ENCODE measurements at places on chromosomes 3 and 15.

DNA sequence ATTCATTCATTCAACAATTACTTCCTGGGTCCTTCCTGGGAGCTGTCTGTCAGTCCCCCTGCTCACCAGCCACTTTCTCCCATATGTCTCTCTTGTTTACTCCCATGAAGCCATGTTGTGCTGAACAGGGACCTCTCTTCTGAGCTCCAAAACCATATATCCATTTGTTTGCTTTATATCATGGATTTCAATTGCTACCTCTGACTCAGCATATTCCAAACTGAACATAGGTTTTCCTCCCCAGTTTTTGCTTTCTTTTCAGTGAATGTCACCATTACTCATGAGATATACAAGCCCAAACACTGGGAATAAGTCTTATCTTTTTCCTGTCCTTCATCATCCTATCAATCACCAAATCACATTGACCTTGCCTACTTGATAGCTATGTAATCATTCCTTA lies 152.5 kb upstream of the P2RY1 start:
- no peak for DNase-seq

GRCh38 chr3:7205962-7206361 lies 345.0 kb downstream of the GRM7 start:
- DNase-seq: no peak

- DNase-seq: no peak
Measured at GRCh38 chr3:133855002-133855370, 40.7 kb downstream of the RAB6B start.

GRCh38 chr15:78272316-78272715 lies 8.0 kb downstream of the DNAJA4 start:
- no peak for DNase-seq

- no peak for DNase-seq
Measured at GRCh38 chr15:83794209-83794608, 140.3 kb downstream of the ADAMTSL3 start.

GRCh38 chr3:146818866-146819265 lies 213.7 kb upstream of the PLSCR5 start:
- DNase-seq: no peak

GRCh38 chr3:14804835-14805780 lies 13.7 kb upstream of the FGD5 start:
- DNase-seq: no peak

- DNase-seq: no peak
Measured at GRCh38 chr3:128076483-128077201, 24.4 kb downstream of the SEC61A1 start.

DNA sequence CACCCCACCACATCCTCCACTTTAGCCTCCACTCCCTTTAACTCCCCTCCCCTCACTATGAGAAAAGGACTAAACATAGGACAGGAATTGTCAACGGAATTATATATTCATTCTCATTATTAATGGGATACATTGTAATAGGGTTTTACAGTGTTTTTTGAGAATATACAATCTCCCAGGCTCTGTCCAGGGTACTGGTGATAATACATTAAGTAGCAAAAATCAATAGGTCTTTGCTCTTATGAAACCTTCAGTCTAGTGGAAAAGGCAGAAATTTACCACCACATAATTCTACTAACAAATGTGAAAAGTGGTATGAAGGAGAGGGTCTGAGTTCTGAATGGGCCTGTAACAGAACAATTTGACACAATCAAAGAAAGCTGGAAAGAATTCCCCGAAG lies 28.2 kb upstream of the IGSF11 start:
- no peak for DNase-seq

DNA sequence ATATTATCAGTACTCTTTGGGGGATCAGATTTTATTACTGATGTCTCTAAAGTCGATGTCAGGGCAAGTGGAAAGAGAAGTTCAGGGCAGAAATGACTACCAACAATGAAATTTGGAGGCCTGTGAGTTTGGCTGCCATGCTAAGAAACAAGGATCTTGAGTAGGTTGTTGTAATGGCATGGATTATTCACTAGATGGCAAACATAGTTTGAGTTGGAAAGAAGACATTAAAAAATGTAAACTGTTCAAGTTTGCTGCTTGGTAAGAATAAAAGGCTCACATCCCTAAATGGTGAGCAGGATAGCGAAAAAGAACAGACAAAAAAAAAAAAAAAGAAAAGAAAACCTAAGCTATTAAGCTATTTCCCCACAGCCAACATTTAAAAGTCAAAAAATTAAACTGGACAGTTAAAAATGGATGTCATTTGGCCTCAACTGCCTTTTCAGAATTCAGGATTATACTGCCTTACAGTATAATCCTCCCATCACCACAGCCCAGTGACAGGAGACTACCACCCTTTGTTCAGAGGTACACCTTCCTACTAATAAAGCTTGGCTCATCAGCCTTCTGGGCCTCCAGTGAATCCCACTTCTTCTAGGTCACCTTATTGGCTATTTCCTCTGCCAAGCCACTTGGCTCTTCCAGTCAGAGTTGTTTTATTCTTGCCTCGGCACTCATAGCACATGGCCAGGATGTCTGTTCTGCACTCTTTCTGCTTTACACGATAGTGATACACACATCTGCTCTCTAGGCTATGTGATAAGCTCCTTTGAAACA lies 163.7 kb downstream of the PLD1 start:
- DNase-seq: no peak

- DNase-seq: no peak
Measured at GRCh38 chr15:61314427-61314826, 85.3 kb upstream of the RORA start.

DNA sequence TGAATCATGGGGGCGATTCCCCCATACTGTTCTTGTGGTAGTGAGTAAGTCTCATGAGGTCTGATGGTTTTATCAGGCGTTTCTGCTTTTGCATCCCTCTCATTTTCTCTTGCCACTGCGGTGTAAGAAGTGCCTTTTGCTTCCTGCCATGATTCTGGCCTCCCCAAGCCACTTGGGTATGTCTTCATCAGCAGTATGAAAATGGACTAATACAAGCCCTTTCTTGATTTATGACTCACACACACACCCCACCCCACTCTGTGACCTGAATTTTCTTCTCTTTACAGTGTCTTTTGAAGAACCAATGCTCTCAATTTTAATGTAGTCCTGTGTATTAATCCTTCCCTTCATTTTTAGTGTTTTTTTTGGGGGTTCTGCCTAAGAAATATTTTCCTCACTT lies 244.8 kb downstream of the PLCL2 start:
- no peak for DNase-seq

- no peak for DNase-seq
Measured at GRCh38 chr3:54307566-54308180, 185.3 kb downstream of the CACNA2D3 start.

GRCh38 chr15:85430406-85431204 lies 50.2 kb downstream of the AKAP13 start:
- DNase-seq: no peak

GRCh38 chr3:171980578-171981270 lies 58.7 kb upstream of the FNDC3B start:
- DNase-seq: no peak

Measured in stimulated activated CD8-positive, alpha-beta memory T cell treated with anti-CD3 and anti-CD28 coated beads, Interleukin-4, amount 100 ng/mL, for 1 hour (primary cell).